ENCODE measurements at places on chromosomes 2 and 18. TPM values are rescaled to one million over a fixed set of nuclear protein-coding genes. Genes with fewer than 3 reads are reported as not detected.
A peak's percentile ranks its signal among the peaks of the same experiment; 100 is the strongest.

Gene UPP2
- total RNA-seq = not detected

GRCh38 chr2:95072424-95072823 is 46.9 kb downstream of the MAL start:
- H3K4me3 ChIP-seq = no peak overlapping the region
- H3K27me3 ChIP-seq = peaks cover 11% of the 10 kb centered on the region
- no peak overlapping the region for H3K27ac ChIP-seq
- no peak for DNase-seq

- H3K36me3 ChIP-seq = no peaks in the 10 kb centered on the region
- DNase-seq = no peak
- H3K4me3 ChIP-seq = no peak overlapping the region
- H3K27ac ChIP-seq = no peak overlapping the region
Measured at GRCh38 chr2:195458936-195459335, 198.1 kb upstream of the SLC39A10 start.

- no peaks in the 10 kb centered on the region for H3K36me3 ChIP-seq
- peak overlapping the region; percentile 88 for H3K27ac ChIP-seq
- H3K4me3 ChIP-seq = peak overlapping the region; percentile 73
- no peaks in the 10 kb centered on the region for H3K27me3 ChIP-seq
- H3K4me1 ChIP-seq = peaks cover 47% of the 10 kb centered on the region
Measured at GRCh38 chr18:58669731-58670378, 1.4 kb upstream of the MALT1 start.

DNA sequence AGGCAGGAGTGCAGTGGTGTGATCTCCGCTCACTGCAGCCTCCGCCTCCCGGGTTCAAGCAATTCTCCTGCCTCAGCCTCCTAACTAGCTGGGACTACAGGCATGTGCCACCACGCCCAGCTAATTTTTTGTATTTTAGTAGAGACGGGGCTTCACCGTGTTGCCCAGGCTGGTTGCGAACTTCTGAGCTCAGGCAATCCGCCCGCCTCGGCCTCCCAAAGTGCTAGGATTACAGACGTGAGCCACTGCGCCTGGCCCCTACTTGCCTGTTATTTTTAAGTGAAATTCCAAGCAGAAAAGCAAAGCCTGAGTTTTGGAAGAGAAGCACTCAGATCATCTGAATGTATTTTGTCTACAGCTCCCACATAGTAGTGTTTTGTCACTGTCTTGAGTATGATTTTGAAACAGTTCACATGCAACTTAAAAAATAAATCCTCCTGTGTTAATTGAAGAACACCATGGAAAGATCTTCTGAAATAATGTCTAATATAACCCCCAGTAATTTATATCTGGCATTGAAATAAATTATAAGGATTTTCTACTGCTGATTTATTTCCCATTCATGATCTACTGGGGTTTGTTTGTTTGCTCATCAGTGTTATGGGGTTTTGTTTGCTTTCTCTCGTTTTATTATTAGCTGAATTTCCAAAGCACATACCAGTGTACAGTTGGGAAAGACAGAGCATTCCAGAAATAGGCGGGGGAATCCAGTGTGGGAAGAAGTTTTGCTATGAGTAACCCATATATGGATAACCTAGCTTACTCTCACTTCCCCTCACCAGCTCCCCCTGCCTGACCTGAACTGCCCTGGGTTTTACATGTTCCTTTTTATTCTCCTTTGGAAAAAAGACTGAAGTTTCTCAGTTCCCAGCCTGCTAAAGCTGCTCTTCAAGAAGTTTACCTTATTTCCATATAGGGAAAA is 80.1 kb upstream of the MAP3K20 start:
- peaks cover 14% of the 10 kb centered on the region for H3K4me1 ChIP-seq
- H3K27me3 ChIP-seq = no peaks in the 10 kb centered on the region
- H3K4me3 ChIP-seq = no peak overlapping the region
- peak; percentile 91 for DNase-seq

- H3K27me3 ChIP-seq = no peaks in the 10 kb centered on the region
- DNase-seq = no peak
- no peaks in the 10 kb centered on the region for H3K36me3 ChIP-seq
Measured at GRCh38 chr2:177283906-177284305, 19.4 kb upstream of the NFE2L2 start.

- H3K27me3 ChIP-seq = no peaks in the 10 kb centered on the region
- H3K4me3 ChIP-seq = no peak overlapping the region
- peak; percentile 73 for DNase-seq
- peak overlapping the region; percentile 17 for H3K27ac ChIP-seq
- H3K36me3 ChIP-seq = peaks cover 38% of the 10 kb centered on the region
Measured at GRCh38 chr2:61210332-61210981, 48.5 kb downstream of the C2orf74 start.

All from astrocyte (in vitro differentiated cells and primary cell).